ENCODE measurements at places on chromosomes 7 and 10. TPM values are rescaled to one million over a fixed set of nuclear protein-coding genes. Genes with fewer than 3 reads are reported as not detected.

The MMD2 gene
- total RNA-seq = not detected

The PLEKHS1 gene
- not detected for total RNA-seq

The MAGI2 gene
- 27.2 TPM for total RNA-seq

DNA sequence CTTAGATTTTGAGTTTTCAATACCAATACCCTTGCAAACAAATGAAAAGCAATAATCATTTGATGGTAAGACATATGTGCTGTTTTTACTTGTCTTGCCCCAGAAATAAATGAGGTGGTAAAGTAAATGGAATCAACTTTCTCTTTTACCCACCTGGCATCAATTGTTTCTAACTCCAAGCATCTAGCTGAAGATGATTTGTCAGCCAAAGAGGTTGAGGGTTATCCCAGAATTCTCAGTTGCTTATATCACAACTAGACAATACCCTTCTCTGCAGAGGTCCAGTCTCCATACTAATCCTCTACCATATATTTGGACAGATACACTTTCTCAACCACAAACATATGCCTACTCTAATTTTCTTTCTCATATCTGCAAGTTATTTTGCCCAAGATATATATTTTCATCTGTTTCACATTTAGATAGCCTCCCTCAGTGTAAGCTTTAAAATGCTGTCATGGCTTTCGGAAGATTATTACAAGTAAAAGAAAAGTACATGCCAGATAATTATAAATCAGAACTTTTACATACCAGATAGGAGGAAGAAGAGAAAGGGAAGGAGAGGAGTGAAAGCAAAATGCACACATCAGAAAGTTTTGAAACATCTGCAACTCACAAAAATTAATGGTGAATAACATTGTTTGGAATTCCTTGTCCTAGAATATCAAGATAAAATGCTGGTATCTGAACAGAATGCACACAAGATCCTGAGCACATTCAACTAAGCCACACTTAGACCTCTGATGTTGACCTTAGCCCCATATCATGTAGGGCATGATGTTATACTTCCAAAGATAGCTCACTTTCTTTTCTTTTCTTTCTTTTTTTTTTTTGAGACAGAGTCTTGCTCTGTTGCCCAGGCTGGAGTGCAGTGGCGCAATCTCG, 146.6 kb downstream of the REEP3 start:
- no peak for DNase-seq

DNA sequence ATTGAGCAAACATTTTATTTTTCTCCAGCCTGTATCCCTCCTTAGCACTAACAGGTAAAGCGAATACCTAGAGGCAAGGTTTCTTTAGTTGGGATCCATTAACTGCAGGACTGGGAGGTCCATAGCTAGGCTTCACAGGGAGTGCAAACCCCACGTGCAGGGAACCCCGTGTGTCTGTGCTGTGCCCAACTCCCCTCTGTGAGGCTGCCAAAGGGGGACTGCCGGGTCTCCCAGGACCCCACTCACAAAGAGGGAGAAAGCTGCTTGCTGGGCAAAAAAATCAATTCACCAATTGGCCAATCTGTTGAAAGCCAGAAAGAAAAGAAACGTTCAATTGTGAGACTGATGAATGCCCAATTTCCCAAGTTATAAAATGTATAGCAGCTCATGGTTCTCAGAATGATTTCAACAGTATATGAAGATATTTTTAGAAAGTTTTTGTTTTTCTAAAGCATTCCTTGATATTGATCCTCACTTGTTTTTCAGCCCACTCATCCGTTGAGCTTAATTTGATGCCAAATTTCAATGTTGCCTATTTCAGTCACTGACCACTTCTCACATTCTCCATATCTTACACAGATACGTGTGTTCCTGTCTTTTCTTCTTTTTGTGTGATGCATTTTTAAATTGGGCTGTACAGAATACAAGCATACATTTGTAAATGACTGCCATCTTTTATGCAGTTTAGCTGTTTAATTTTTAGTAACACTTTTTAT, 202.7 kb upstream of the PRSS58 start:
- peak; percentile 73 for DNase-seq

DNA sequence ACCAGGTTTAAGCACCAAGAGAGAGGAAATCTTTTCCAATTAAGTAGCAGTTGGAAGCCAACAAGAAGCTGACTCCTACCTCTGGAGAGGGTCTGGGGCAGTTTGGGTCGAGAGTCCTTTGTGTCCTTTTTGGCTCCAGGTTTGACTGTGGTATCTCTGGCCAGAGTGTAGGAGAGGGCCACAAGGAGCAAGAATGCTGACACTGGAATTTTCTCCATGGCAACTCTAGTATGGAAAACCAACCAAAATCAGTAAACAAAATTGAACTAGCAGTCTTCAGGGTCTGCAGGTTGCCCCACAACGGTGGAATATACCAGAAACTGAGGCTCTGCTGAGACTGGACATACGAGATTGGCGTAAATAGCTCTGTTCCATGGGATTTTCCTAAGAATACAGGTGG, 3.2 kb downstream of the AGR2 start:
- no peak for DNase-seq

GRCh38 chr7:151173386-151174245, 6.1 kb upstream of the GBX1 start:
- DNase-seq = no peak
